ENCODE measurements at places on chromosomes 1 and 21.

- no peak for DNase-seq
Observed at GRCh38 chr1:112975336-112975735, 19.3 kb upstream of the SLC16A1 start.

DNA sequence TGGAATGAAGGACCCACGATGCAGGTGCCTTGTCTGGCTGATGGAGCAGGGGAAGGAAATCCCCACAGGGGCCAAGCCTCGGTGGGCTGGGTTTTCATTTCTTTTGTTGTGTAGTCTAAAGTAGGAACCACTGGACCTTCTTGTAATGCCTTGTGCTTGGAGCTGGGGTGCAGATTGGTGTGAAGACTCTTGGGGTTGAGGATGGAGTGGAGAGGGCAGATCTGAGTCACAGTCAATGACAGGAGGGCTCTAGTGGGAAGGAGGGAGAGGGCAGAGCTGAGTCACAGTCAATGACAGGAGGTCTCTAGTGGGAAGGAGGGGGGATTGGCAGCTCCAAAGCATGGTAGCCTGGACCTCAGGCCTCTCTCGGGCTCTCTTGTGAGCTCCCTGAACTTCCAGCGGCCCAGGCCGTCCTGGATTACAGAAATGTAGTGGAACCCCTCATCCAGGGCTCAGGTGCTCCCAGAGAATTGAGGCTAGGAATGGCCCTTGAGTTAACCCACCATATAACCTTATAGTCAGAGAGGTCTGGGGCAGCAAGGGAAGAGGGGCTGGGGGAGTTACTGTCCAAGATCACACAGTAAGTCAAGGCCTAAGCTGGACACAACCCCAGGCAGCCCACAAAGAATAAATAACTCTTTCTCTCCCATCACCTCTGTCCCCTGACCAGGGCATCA is 313.8 kb downstream of the MATN1 start:
- DNase-seq, result no peak

DNA sequence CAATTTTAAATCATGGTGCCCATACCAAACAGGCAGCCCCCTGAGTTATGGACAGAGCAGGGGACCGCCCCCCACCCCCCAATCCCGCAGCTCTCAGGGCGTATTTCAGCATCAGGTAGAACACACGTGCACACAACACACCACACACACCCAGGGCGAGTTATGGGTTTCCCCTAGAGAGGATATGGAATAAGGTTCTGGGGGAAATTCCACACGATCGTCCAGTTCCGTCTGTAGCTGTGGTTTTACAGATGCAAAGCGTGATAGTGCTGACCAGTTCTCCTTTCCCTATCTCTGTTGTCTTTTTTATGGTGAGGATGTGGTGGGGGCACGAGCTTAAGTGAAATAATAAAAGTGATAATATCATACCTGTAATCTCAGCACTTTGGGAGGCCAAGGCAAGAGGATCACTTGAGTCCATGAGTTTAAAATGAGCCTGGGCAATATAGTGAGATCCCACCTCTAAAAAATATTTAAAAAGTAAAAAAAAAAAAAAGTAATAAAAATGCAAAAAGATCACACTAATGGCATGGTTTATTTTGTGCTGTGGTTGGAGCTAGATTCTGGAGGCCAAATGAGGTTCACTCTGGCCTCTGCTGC is 25.1 kb downstream of the C2CD2 start:
- no peak for DNase-seq

- no peak for DNase-seq
Observed at GRCh38 chr21:46243960-46244361, 15.4 kb upstream of the LSS start.

- no peak for DNase-seq
Observed at GRCh38 chr1:43423672-43424550, 29.8 kb downstream of the HYI start.

GRCh38 chr1:229133151-229133550 is 137.8 kb upstream of the RAB4A start:
- no peak for DNase-seq

DNA sequence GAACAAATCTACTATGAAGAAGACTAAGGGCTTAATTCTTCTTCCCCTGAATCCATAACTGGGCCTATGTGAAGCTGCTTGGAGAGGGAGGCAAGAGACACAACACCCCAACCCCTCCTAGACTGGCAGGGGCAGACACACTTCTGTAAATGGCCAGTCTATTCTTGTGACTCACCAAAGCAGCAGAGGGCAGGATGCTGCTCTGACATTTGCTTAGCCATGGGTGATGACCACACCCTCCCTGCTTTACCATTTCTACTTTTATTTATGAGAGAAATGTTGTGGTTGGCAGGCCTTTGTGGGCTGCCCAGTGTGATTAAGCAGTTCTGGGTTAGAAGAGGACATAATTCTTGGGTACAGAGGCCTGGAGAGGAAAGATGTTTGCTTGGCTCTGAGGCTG is 189.8 kb upstream of the DPYD start:
- DNase-seq, result no peak

GRCh38 chr1:69157046-69157756 is 410.5 kb upstream of the LRRC7 start:
- DNase-seq, result no peak

GRCh38 chr1:27017207-27017606 is 4.6 kb upstream of the TENT5B start:
- DNase-seq, result no peak

Data from effector CD4-positive, alpha-beta T cell (primary cell).